Activated T-cell treated with anti-CD3 and anti-CD28 coated beads, Interleukin-2, amount 50 U/mL, for 24 hours (primary cell): ENCODE measurements at places on chromosomes 2 and 18.

- DNase-seq: no peak
Measured at GRCh38 chr2:236855866-236856847, 229.5 kb upstream of the COPS8 start.

GRCh38 chr18:26628017-26628416 lies 79.7 kb upstream of the KCTD1 start:
- no peak for DNase-seq

DNA sequence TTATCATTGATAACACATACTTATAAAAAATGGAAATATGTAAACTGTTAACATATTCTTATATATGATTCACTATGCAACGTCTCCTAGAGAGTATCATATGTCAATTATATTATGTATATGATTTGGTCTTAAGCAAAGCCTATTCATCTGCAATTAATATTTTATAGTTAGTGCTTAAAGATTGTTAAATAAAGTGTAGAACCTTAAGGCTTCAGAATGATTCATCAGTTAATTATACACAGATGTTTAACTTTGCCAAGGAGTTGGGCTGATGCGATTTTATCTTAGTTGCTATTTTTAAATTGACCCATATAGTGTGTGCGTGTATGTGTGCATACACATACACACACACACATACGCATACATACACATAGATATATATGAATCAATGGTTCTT lies 323.1 kb downstream of the RBM43 start:
- no peak for DNase-seq

DNA sequence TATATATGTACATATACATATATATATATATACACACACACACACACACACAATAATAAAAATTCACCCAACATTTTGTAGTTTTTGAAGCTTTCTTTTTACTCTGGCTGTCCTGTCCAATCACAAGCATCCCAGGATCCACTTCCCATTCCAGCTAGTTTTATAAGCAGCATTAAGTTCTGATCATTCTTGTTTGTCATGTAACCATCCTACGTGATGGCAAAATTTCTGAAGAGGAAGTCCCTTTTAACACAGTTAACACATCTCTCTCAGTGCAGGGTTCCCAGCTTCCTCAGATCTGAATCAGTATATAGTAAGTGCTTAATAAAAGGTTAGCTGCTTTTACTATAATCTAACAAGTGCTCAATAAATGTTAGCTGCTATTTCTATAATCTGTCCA lies 26.4 kb downstream of the MYOM1 start:
- no peak for DNase-seq
